Chondrocyte (in vitro differentiated cells): ENCODE measurements at places on chromosomes 3 and 15. TPM values are rescaled to one million over a fixed set of nuclear protein-coding genes. Genes with fewer than 3 reads are reported as not detected.

- H3K36me3 ChIP-seq = no peaks in the 10 kb centered on the region
- peak overlapping the region; percentile 81 for H3K27ac ChIP-seq
- no peaks in the 10 kb centered on the region for H3K27me3 ChIP-seq
- H3K4me3 ChIP-seq = no peak overlapping the region
- peaks cover 29% of the 10 kb centered on the region for H3K4me1 ChIP-seq
These were observed 219.0 kb upstream of the TPM1 start for GRCh38 chr15:62823561-62823960.

- no peak for DNase-seq
- H3K36me3 ChIP-seq = peaks cover 18% of the 10 kb centered on the region
- H3K4me1 ChIP-seq = no peaks in the 10 kb centered on the region
- no peak overlapping the region for H3K4me3 ChIP-seq
These were observed 65.0 kb upstream of the RPL32 start for GRCh38 chr3:12906141-12906915.

- peak overlapping the region; percentile 99 for H3K27ac ChIP-seq
- DNase-seq = no peak
- peaks cover 64% of the 10 kb centered on the region for H3K4me1 ChIP-seq
- H3K36me3 ChIP-seq = peaks cover 49% of the 10 kb centered on the region
These were observed 27.9 kb downstream of the FEM1B start for GRCh38 chr15:68305420-68305871.

DNA sequence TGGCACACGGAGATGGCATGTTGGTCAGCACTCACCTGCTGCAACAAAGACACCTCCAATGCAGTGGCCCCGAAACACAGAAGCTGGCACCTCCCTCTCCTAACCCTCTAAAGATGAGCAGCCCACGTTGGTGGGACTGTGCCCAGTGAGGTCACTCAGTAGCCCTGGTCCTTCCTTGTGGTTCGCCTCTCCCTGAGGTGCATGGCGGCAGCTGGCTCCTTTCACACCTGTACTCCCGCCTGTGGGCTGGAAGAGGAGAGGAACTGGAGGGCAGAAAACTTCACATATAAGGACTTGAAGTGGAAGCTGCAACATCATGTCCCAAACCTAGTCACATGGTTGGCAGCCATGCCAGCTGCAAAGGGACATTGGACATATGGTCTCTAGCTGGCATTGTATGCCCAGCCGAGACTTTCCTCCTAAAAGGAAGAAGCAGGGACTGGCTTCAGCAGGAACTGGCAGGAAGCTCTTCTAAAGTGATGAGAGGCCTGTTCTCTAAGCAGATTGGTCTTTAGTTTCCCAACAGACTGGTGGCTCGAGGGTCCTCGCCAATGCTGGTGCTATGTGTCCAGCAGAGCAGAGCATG, 10.8 kb upstream of the C3orf22 start:
- H3K4me1 ChIP-seq = no peaks in the 10 kb centered on the region
- peaks cover 5% of the 10 kb centered on the region for H3K27me3 ChIP-seq
- H3K4me3 ChIP-seq = no peak overlapping the region
- no peak for DNase-seq

DNA sequence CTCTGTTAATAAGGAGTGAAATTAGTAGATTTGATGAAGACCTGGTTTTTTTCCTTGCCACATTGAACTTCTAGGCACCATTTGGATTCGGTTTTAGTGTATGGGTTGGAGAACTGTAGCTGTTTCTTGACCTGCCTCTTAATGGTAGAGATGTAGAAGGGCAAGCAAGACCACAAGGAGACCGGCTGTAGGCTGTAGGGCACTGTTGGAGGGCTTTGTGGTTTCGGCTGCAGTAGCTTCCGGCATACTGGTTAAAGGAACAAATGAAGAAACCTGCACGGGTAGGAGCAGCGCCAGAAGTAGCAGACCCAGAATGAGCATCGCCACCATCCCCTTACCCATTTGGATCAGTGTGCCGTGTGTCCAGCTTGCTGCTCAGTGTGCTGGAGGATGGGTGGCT, 7.9 kb downstream of the PCLAF start:
- peaks cover 5% of the 10 kb centered on the region for H3K4me1 ChIP-seq
- no peak overlapping the region for H3K27ac ChIP-seq
- no peaks in the 10 kb centered on the region for H3K27me3 ChIP-seq
- DNase-seq = no peak
- no peaks in the 10 kb centered on the region for H3K36me3 ChIP-seq

PPP2R3A gene
- total RNA-seq = 14.7 to 20.6 TPM (median 14.8 TPM) in 3 replicates
